ENCODE measurements at places on chromosomes 12 and 14. TPM values are rescaled to one million over a fixed set of nuclear protein-coding genes. Genes with fewer than 3 reads are reported as not detected.

- H3K27me3 ChIP-seq, result no peaks in the 10 kb centered on the region
- H3K27ac ChIP-seq, result no peak overlapping the region
- DNase-seq, result no peak
Observed at GRCh38 chr12:104248444-104248843, 32.9 kb downstream of the TXNRD1 start.

DNA sequence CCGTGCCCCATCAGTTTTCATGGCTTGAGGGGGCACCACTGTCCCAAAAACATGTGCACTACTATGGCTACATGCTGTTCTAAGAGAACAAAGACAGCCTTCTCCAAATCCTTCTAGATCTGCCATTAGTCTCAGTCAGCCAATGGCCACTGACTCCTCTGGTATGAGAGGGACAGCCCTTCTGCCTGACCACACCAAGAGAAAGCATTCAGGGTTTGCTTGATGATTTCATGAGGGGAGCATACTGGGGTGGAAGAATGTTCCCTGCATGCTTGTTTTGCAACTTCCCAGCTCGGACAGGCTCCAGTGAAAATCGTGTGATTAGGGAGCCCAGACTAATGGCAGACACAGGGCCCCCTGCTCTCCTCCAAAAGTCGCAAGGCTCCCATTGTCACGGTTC lies 199.6 kb upstream of the ALG10B start:
- no peaks in the 10 kb centered on the region for H3K36me3 ChIP-seq
- H3K27me3 ChIP-seq, result no peaks in the 10 kb centered on the region
- H3K27ac ChIP-seq, result no peak overlapping the region

GRCh38 chr14:51157012-51157411 lies 62.1 kb upstream of the TRIM9 start:
- no peaks in the 10 kb centered on the region for H3K4me1 ChIP-seq
- no peak overlapping the region for H3K4me3 ChIP-seq
- no peak overlapping the region for H3K27ac ChIP-seq
- no peaks in the 10 kb centered on the region for H3K27me3 ChIP-seq
- no peaks in the 10 kb centered on the region for H3K36me3 ChIP-seq

The SPIC gene
- total RNA-seq, result not detected

- no peaks in the 10 kb centered on the region for H3K27me3 ChIP-seq
- H3K27ac ChIP-seq, result peak overlapping the region; percentile 100
- DNase-seq, result peak; percentile 87
- H3K4me3 ChIP-seq, result peak overlapping the region; percentile 61
- peaks cover 7% of the 10 kb centered on the region for H3K36me3 ChIP-seq
Observed at GRCh38 chr12:57112492-57113294, 1.5 kb upstream of the STAT6 start.

DNA sequence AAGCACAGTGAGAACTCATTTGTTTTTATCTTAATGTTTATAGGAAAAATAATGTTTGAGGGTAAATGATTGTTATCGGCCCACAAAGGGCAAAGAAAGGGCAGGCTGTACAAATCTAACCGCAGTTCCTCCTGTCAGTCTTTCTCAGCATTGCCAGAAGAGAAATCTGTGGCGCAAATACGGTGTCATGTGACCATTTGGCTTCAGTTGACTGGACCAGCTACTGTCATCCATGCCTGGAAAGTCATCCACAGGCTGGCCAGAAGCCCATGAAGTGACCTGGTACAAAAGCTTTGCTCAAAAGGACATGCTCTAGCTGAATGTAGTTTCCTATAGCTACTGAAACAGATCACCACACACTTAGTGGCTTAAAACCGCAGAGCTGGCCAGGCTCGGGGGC lies 43.6 kb downstream of the HCAR2 start:
- H3K36me3 ChIP-seq, result no peaks in the 10 kb centered on the region
- DNase-seq, result no peak
- H3K27me3 ChIP-seq, result no peaks in the 10 kb centered on the region
- H3K4me3 ChIP-seq, result no peak overlapping the region

The MYO1H gene
- total RNA-seq, result not detected

GRCh38 chr12:30719060-30719459 lies 23.4 kb upstream of the IPO8 start:
- no peaks in the 10 kb centered on the region for H3K27me3 ChIP-seq
- H3K36me3 ChIP-seq, result no peaks in the 10 kb centered on the region
- no peak overlapping the region for H3K27ac ChIP-seq
- H3K4me3 ChIP-seq, result no peak overlapping the region
- no peak for DNase-seq
- H3K4me1 ChIP-seq, result no peaks in the 10 kb centered on the region

- no peaks in the 10 kb centered on the region for H3K27me3 ChIP-seq
- H3K4me3 ChIP-seq, result no peak overlapping the region
- H3K4me1 ChIP-seq, result no peaks in the 10 kb centered on the region
- H3K27ac ChIP-seq, result no peak overlapping the region
- no peak for DNase-seq
Observed at GRCh38 chr14:88901189-88901588, 76.7 kb downstream of the TTC8 start.

- no peak overlapping the region for H3K4me3 ChIP-seq
- no peaks in the 10 kb centered on the region for H3K27me3 ChIP-seq
- no peaks in the 10 kb centered on the region for H3K36me3 ChIP-seq
- H3K4me1 ChIP-seq, result no peaks in the 10 kb centered on the region
- no peak overlapping the region for H3K27ac ChIP-seq
Observed at GRCh38 chr14:61640158-61641136, 54.9 kb upstream of the HIF1A start.

The HOXC6 gene
- not detected for total RNA-seq

GRCh38 chr14:88986146-88986841 lies 161.8 kb downstream of the TTC8 start:
- no peaks in the 10 kb centered on the region for H3K27me3 ChIP-seq
- no peak overlapping the region for H3K4me3 ChIP-seq
- H3K36me3 ChIP-seq, result no peaks in the 10 kb centered on the region
- DNase-seq, result no peak
- no peaks in the 10 kb centered on the region for H3K4me1 ChIP-seq

GRCh38 chr12:57940915-57941164 lies 527 bp upstream of the ATP23 start:
- no peaks in the 10 kb centered on the region for H3K27me3 ChIP-seq
- peak overlapping the region; percentile 91 for H3K27ac ChIP-seq
- H3K36me3 ChIP-seq, result no peaks in the 10 kb centered on the region
- DNase-seq, result no peak
- peak overlapping the region; percentile 75 for H3K4me3 ChIP-seq
- H3K4me1 ChIP-seq, result peaks cover 18% of the 10 kb centered on the region

GRCh38 chr14:58907803-58908202 lies 270.0 kb downstream of the DACT1 start:
- H3K36me3 ChIP-seq, result no peaks in the 10 kb centered on the region
- H3K4me1 ChIP-seq, result no peaks in the 10 kb centered on the region
- no peak for DNase-seq
- H3K27me3 ChIP-seq, result no peaks in the 10 kb centered on the region
- H3K4me3 ChIP-seq, result no peak overlapping the region

DNA sequence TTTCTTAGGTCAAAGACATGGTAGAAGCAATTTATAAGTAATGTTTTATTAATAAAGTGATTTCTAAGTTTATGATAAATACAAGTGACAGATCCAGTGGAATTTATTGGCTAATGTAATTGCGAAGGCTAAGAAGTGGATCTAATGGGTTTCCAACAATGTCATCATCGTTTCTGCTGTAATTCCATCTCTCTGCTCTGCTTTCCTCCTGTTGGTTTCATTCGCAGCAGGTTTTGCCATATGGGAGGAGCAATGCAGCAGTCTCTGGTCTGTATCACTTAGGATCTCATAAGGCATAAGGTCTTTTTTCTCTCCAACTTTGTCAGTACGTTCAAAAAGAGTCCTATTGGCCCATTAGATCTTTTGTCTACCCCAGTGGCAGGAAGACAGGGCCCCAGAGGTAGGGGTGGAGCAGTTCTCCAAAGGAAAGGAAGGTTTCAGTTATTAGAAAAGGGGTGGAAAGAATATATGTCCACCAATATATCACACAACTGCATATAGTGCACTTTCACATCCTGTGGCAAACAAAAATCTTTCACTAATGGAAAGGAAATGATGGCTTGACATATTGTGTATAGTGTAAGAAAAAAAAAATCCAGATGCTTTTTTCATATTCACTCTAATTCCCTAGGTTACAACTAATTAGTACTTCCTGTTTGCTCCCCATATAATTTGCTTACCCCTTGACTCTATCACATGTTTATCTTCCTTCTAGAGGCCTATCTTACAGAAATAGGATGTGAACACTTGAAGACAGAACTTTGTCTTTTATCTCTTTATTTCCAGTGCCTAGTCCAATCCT lies 451.3 kb downstream of the ZFP36L1 start:
- no peaks in the 10 kb centered on the region for H3K27me3 ChIP-seq
- H3K36me3 ChIP-seq, result no peaks in the 10 kb centered on the region
- no peaks in the 10 kb centered on the region for H3K4me1 ChIP-seq
- H3K4me3 ChIP-seq, result no peak overlapping the region
- no peak for DNase-seq

The SYT1 gene
- 13.3 TPM for total RNA-seq

DNA sequence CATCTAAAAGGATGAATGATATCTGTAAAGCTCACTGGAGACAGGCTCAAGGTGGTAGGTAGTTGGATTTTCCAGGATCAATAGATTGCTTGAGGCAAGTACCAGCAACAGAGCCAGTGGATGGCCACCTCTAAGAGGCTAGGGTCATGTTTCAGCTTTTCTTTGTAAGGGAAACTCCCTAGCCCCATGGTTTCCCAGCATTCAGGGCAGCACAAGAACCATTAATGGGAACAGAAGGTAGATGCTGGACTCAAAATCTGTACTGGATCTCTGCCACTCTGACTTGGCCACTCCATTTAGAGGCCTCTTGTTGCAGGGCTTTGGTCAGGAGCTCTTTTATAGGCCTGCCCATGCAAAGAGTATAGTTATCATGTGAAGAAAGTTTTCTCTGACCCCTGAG lies 76.1 kb upstream of the DYRK2 start:
- no peaks in the 10 kb centered on the region for H3K27me3 ChIP-seq
- H3K27ac ChIP-seq, result no peak overlapping the region
- no peaks in the 10 kb centered on the region for H3K36me3 ChIP-seq
